ENCODE measurements at places on chromosomes 16 and 17. TPM values are rescaled to one million over a fixed set of nuclear protein-coding genes. Genes with fewer than 3 reads are reported as not detected.

Gene LLGL1
- 22.8 TPM for total RNA-seq

Gene YPEL3
- 106 TPM for total RNA-seq

Gene LAT
- 341 TPM for total RNA-seq

Gene KRT14
- total RNA-seq = not detected

Gene OR4D1
- 0.88 TPM for total RNA-seq
